Osteoblast (primary cell): ENCODE measurements at places on chromosomes 7 and 10. TPM values are rescaled to one million over a fixed set of nuclear protein-coding genes. Genes with fewer than 3 reads are reported as not detected.

- no peak for DNase-seq
Observed at GRCh38 chr10:82625512-82626189, 750.7 kb downstream of the NRG3 start.

- no peak for DNase-seq
Observed at GRCh38 chr10:61186408-61186807, 242.4 kb upstream of the RHOBTB1 start.

- DNase-seq, result no peak
Observed at GRCh38 chr10:22322641-22323160, 1.8 kb downstream of the BMI1 start.

- DNase-seq, result no peak
Observed at GRCh38 chr10:47051741-47052238, 140.6 kb downstream of the PTPN20 start.

GRCh38 chr10:49394933-49395740, 752 bp downstream of the DRGX start:
- no peak for DNase-seq

DNA sequence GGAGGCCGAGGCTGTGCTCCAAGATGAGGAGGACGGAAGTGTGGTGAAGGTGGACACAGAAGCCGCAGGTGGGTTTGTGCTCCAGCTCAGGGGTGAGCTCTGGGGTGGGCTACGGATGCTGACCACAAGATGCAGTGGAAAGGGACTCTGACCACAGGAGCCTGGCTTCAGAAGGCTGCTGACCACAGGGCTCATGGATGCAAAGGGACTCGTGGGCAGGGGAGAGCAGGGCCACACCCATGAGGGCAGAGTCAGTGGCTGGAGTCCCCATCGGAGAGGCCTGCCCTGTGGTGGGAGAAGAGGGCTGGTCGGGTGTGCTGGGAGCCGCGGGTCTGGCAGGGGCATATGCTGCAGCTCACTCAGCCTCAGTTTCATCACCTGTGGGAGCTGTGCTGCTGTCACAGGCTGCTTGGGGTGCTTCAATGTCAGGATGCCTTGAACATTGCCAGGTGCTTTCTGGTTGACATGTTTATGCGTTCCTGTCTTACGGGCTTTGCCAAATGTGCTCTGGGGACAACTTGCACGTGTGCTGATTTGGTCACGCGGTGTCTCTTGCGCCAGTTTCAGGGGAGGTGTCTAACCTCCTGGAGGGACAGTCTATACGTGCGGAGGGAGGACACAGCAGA, 13.7 kb downstream of the SCART1 start:
- DNase-seq, result peak; percentile 79

- DNase-seq, result peak; percentile 49
Observed at GRCh38 chr7:157551325-157552070, 214.7 kb downstream of the DNAJB6 start.

ADRA2A gene
- total RNA-seq, result 0.29 and 0.72 TPM in 2 replicates
